CD4-positive, CD25-positive, alpha-beta regulatory T cell (primary cell): ENCODE measurements at places on chromosomes 3 and 15. TPM values are rescaled to one million over a fixed set of nuclear protein-coding genes. Genes with fewer than 3 reads are reported as not detected.
A peak's percentile ranks its signal among the peaks of the same experiment; 100 is the strongest.

The ESYT3 gene
- total RNA-seq = not detected

- H3K27ac ChIP-seq = no peak overlapping the region
- peaks cover 10% of the 10 kb centered on the region for H3K4me1 ChIP-seq
Measured at GRCh38 chr15:85607842-85608241, 186.9 kb downstream of the KLHL25 start.

DNA sequence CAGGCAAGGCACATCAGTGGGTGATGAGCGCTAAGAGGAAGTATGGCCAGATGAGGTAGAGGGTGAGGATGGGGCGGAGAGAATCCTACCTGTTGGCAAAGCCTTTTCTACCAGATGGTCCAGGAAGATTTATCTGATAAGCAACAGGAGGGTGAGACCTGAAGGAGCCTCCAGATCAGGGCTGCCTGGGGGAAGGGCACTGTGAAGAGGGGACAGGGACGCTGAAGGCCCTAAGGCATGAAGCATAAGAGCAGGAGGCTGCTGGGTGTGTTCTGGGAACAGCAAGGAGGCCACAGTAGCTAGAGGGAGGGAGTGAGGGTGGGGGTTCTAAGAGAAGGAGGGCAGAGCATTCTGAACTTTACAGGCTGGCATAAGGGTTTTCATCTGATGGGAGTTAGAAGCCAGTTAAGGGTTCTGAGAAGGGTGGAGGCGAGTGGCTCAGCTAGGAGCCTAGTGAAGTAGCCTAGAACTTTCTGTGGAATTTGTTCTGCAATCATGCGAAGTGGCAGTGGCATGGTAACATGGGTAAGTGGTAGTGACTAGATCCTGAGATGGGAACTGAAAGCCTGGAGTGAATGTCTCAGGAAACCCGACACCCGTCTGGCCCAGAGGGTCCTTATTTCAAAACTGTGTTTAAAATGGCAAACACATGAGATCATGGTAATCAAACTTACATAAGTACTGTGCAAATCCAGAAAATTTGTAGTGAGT lies 29.9 kb downstream of the CGNL1 start:
- peaks cover 5% of the 10 kb centered on the region for H3K27me3 ChIP-seq
- H3K4me1 ChIP-seq = no peaks in the 10 kb centered on the region
- H3K4me3 ChIP-seq = no peak overlapping the region

DNA sequence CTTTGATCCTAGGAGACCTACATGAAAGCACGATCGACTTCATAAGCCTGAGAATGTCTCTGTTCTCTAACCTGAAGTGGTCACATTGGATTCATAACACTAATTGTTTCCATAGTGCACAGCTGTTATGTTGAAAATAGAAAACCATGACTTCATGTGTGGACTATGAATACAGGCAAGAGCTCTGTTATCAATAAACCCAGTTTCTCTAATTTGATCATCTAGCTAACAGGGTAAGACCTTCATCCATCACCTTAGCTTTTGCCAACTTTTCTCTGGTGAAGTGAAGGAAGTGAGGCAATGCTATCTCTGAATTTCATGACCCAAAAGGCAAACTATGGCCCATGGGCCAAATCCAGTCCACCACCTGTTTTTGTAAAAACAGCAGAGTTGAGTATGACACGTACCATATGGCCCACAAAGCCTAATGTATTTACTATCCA lies 27.2 kb downstream of the ABI3BP start:
- H3K36me3 ChIP-seq = no peaks in the 10 kb centered on the region
- H3K27ac ChIP-seq = no peak overlapping the region
- DNase-seq = no peak

The MRPL3 gene
- total RNA-seq = 27.3 TPM

- H3K36me3 ChIP-seq = no peaks in the 10 kb centered on the region
- H3K4me1 ChIP-seq = no peaks in the 10 kb centered on the region
- DNase-seq = no peak
- H3K4me3 ChIP-seq = no peak overlapping the region
- no peak overlapping the region for H3K27ac ChIP-seq
- no peaks in the 10 kb centered on the region for H3K27me3 ChIP-seq
Measured at GRCh38 chr3:86929046-86929445, 61.9 kb downstream of the VGLL3 start.

GRCh38 chr15:40125950-40126349 lies 17.3 kb upstream of the BMF start:
- H3K4me3 ChIP-seq = no peak overlapping the region
- no peaks in the 10 kb centered on the region for H3K36me3 ChIP-seq
- no peak for DNase-seq
- peaks cover 2% of the 10 kb centered on the region for H3K27me3 ChIP-seq
- H3K27ac ChIP-seq = no peak overlapping the region
- H3K4me1 ChIP-seq = no peaks in the 10 kb centered on the region

- no peaks in the 10 kb centered on the region for H3K36me3 ChIP-seq
- no peak overlapping the region for H3K27ac ChIP-seq
- peaks cover 8% of the 10 kb centered on the region for H3K4me1 ChIP-seq
- peaks cover 20% of the 10 kb centered on the region for H3K27me3 ChIP-seq
- DNase-seq = no peak
Measured at GRCh38 chr3:190318666-190319065, 3.6 kb downstream of the CLDN1 start.

GRCh38 chr15:49064884-49065283 lies 18.6 kb upstream of the SECISBP2L start:
- H3K4me1 ChIP-seq = no peaks in the 10 kb centered on the region
- H3K4me3 ChIP-seq = no peak overlapping the region
- H3K36me3 ChIP-seq = no peaks in the 10 kb centered on the region
- peaks cover 10% of the 10 kb centered on the region for H3K27me3 ChIP-seq
- H3K27ac ChIP-seq = no peak overlapping the region
- DNase-seq = no peak

The GRAMD1C gene
- 1.8 TPM for total RNA-seq

- H3K27me3 ChIP-seq = no peaks in the 10 kb centered on the region
- H3K4me1 ChIP-seq = peaks cover 20% of the 10 kb centered on the region
- peaks cover 3% of the 10 kb centered on the region for H3K36me3 ChIP-seq
- peak overlapping the region; percentile 70 for H3K27ac ChIP-seq
- peak overlapping the region; percentile 71 for H3K4me3 ChIP-seq
- no peak for DNase-seq
Measured at GRCh38 chr15:78265137-78265460, 737 bp downstream of the DNAJA4 start.

GRCh38 chr3:107523539-107524325 lies 970 bp downstream of the BBX start:
- no peaks in the 10 kb centered on the region for H3K36me3 ChIP-seq
- peaks cover 21% of the 10 kb centered on the region for H3K4me1 ChIP-seq
- peak overlapping the region; percentile 81 for H3K27ac ChIP-seq
- H3K4me3 ChIP-seq = peak overlapping the region; percentile 98

DNA sequence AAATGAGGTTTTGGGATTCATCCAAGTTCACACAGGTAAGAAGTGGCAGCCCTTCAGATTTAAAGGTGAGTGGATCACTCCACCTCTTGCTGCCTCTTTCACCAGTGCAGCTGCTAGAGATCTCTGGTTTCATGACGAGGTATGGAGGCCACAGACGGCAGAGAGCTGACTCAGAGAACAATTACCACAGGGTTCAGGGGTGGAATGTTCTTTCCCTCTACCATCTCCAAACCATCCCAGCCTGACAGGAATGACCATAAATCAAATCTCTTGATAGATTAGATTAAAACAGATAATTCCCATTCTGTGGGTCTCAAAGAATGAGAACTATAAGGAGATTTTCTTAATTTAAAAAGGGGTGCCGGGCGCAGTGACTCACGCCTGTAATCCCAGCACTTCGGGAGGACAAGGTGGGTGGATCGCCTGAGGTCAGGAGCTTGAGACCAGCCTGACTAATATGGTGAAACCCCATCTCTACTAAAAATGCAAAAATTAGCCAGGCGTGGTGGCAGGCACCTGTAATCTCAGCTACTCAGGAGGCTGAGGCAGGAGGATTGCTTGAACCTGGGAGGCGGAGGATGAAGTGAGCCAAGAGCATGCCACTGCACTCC lies 174.2 kb upstream of the ATP11B start:
- H3K4me1 ChIP-seq = no peaks in the 10 kb centered on the region
- no peak overlapping the region for H3K4me3 ChIP-seq
- peaks cover 2% of the 10 kb centered on the region for H3K27me3 ChIP-seq
- H3K27ac ChIP-seq = no peak overlapping the region
- no peak for DNase-seq

DNA sequence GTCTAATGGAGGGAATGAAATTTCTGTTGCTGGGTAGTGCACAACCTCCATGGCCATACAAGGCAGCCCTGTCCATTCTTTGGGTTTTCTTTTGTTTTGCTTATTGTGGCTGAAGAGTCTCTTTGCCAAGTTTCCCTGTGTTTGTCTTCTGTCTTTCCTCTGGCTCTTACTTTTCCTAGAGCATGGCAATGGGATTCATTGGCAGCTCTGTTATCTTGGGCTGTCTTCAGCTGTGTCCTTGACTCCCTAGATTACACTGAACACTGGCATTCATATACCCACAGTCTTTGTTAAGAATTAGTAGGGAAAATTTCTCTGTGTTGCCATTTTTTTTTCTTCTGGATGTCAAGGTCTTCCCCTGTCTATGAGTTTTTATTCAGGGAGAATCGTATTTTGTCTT lies 16.1 kb upstream of the DCBLD2 start:
- no peak for DNase-seq
- H3K27me3 ChIP-seq = no peaks in the 10 kb centered on the region
- no peaks in the 10 kb centered on the region for H3K36me3 ChIP-seq
- no peak overlapping the region for H3K27ac ChIP-seq
- H3K4me3 ChIP-seq = no peak overlapping the region
- no peaks in the 10 kb centered on the region for H3K4me1 ChIP-seq

DNA sequence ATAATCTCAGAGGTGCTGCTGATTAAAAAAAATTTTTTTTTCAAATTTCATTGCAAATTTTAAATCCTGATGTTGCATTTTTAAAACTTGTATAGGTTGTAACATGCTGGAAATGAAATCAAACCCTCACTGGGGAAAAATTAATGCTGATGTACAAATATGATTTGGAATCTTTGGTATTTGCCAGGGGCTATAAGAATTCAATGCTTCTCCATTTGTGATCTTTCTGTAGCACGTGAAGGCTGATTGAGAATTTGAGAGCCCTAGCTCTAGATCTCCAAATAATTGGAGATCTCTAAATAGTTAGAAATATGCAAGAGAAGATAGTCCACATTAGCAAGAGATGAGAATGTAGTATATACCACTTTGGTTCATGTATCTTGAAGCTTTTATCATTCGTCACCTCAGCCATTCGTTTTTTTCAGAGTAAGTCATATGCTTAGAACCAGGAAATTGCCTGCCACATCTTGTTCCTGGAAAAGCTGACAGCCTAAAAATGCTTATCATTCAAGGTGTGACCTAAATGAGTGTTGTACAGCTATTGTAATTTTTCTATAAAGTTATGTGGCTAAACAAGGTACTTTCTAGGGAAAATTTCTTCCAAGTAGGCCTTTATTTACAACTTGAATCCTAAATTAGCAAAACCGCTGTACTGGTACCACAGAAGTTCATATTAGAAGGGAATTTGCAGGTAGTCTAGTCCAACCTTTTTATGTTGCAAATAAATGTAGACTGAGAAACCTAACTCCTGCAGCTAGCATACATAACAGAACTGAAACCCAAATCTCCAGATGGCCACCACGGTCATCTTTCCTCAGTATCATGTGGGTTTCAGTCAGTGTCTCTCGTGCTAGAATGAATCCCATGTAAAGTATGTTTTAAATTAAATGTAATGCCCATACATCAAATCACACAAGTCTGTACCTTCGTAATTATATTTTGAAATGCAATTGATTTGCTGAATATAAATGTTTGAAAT lies 48.5 kb downstream of the FNDC3B start:
- peaks cover 12% of the 10 kb centered on the region for H3K4me1 ChIP-seq
- no peaks in the 10 kb centered on the region for H3K27me3 ChIP-seq

The IGSF10 gene
- total RNA-seq = not detected

The ZDHHC23 gene
- total RNA-seq = 7.4 TPM
